HAP-1 (cell line): ENCODE measurements at places on chromosomes 13 and 19.

- DNase-seq: no peak
Measured at GRCh38 chr13:43879755-43880181, at the start of gene LACC1. LACC1 (plus strand) TSS chr13:43879904; CDS start chr13:43880986, 1,082 bp downstream.

DNA sequence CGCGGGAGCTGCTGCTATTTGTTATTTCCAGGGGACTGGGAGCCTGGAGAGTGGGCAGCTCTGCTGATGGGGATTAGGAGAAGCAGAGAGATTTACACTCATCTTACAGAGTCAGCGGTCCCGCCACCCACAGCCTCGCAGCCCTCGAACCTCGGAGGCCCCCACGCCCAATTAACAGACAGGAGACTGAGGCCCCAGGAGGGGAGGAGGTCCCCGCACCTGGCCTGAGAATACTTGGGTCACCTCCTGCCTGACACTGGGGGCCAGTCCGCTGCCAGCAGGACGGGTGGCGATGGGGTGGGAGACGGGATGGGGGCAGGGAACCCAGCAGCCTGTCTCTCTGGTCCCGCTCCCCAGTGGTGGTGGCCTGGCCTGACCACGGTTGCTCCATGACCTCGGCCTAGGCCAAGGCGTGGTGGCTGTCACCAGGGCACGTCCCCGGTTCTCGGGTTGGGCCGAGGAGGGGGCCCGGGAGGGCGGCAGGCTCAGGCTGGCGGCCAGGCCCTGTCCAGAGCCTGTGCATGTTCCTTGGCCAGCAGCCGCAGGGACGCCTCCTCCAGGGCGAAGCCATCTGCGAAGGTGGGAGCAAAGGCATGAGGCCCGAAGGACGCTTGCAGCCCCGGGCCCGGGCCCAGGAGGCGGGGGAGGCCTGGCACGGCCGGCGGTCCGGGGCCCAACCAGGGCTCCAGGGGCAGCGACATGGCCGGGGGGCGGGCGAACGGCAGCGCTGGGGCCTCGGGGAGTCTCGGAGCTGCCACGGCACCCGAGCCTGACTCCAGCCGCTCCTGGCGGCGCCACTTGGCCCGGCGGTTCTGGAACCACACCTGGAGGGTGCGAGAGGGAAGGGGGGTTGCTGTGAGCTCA is 1.7 kb downstream of the RAX2 start:
- DNase-seq: no peak

- DNase-seq: no peak
Measured at GRCh38 chr19:29292153-29292552, 79.2 kb upstream of the UQCRFS1 start.

- DNase-seq: no peak
Measured at GRCh38 chr19:2454962-2455850, 1.6 kb downstream of the LMNB2 start.

DNA sequence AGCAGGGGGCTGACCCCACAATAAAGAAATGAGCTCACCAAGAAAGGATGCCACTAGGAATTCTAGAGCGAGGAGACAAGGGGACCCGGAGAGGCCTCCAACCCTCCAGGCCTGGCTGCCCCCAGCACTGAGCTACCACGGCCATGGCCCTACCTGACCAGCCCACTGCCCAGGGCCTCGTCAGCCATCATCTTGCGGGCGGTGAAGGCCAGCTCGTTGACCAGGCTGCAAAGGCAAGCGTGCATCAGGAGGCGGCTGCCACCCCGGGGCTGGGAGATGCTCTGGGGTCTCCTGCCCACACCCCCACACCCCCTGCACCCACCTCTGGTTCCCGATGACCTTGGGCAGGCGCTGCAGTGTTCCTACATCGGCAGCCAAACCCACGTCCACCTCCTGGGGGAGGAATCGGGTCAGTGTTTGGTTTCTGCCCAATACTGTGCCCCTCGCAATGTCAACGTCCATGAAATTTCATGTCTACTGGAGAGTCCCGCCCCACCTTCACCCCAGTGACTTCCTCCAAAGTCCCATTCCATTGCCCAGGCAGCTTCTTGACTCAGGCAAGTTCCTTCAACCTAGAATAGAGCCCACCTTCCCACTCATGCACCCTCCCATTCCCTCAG is 3.5 kb upstream of the LGALS4 start:
- no peak for DNase-seq
